ENCODE measurements at places on chromosomes 5 and 9.
A peak's percentile ranks its signal among the peaks of the same experiment; 100 is the strongest.

DNA sequence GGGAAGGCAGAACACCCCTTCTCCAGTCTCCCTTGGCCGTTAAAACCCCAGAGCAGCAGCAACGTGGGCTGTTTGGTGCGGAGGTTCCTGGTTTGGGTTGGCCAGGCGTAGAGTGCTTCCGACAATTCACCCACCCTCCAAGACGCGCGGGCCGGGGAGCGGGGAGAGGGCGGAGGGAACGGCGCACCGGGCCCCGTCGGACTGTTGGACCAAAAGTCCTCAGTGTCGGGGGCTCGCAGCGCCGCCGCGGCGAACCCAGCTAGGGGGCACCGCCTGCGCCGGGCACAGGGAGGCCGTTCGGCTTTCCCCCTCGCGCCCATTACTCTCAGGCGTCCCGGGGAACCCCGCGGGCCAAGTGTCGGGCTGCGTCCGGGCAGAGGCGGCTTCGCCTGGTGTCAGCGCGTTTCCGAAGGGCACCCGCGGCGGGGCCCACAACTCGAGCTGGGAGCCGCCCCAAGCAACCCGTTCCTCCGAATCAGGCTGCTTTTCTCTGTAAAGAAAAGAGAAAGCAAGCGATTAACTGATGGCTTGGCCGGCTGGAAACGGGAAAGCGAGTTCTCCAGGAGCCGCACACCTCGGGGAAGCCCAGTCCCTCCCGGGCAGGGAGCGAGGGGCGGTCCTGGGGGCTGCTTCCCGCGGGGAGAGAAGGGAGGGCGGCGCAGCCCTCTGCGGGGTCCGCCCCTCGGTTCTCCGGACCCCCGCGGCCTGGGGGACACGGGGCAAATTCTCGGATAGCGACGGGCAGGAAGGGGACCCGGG lies 145.5 kb downstream of the ERCC6L2 start:
- DNase-seq = no peak

GRCh38 chr5:68544648-68545552 lies 329.3 kb downstream of the PIK3R1 start:
- DNase-seq = no peak

DNA sequence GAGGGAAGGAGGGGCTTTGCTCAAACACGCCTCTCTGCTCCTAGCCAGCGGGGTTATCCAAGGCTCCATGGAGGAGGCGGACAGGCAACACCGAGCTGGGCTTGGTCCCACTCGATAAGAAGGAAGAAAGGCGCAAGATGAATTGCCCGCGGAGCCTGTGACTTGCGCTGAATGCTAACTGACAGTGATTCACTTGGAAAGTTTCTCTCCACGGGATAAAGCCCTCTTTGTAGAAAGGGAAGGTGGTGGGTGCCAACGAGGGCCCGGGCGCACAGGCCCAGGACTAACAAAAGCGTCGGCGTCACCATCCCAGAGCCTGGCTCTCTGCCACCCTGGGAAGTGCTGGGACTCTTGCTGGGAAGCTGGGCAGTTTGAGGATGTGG lies 76.0 kb downstream of the VAV2 start:
- DNase-seq = no peak

- DNase-seq = peak; percentile 11
Observed at GRCh38 chr9:17578911-17579793, at the start of gene SH3GL2. TSS of gene SH3GL2 (plus strand) at chr9:17579066.

DNA sequence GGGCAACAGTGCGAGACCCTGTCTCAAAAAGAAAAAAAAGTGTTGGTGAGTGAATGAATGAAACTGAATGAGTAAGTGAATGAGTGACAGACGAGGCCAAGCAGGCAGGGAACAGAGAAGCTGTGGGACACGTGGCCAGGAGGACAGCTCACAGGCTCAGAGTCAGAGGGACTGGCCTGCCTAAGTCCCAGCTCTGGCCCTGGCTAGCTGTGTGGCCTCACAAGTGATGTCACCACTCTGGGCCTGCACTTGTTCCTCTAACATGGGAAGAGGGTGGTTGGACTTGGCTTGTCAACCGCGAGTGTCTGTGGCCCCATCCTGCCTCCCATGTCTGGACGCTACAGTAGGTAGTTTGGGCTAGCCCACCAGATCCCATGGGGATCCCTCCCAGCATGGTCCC lies 4.7 kb upstream of the PLPP7 start:
- no peak for DNase-seq

- DNase-seq = no peak
Observed at GRCh38 chr9:37444890-37445289, 20.4 kb downstream of the ZBTB5 start.
